Right lobe of liver (tissue), 6 donors: ENCODE measurements at places on chromosomes 12 and 14. TPM values are rescaled to one million over a fixed set of nuclear protein-coding genes. Genes with fewer than 3 reads are reported as not detected.

Gene MDGA2
- not detected for total RNA-seq

Gene DBX2
- total RNA-seq: not detected

Gene TAS2R9
- total RNA-seq: not detected

Gene SYNE3
- 4.2 TPM for total RNA-seq

Gene TAS2R20
- total RNA-seq: 3.0 TPM

Gene PLCZ1
- total RNA-seq: not detected

Gene AVPR1A
- total RNA-seq: 49.3 TPM

Gene TPH2
- not detected for total RNA-seq

Gene RDH12
- total RNA-seq: 2.4 TPM

Gene KRT80
- 0.10 TPM for total RNA-seq

Gene YAF2
- 22.3 TPM for total RNA-seq

Gene STAC3
- total RNA-seq: 0.98 TPM

Gene PIANP
- total RNA-seq: not detected

Gene ACTR6
- total RNA-seq: 13.3 TPM

Gene KERA
- not detected for total RNA-seq

Gene CACNA1C
- 0.74 TPM for total RNA-seq

Gene MYF6
- not detected for total RNA-seq

Gene NOS1
- total RNA-seq: 0.12 TPM

Gene KRT83
- not detected for total RNA-seq

Gene SLC39A5
- 209 TPM for total RNA-seq

Gene CYP46A1
- 0.06 TPM for total RNA-seq

Gene KCNJ8
- total RNA-seq: 27.7 TPM

Gene RIMBP2
- total RNA-seq: not detected

Gene HELB
- 3.0 TPM for total RNA-seq

Gene FAM90A1
- total RNA-seq: not detected

Gene MORN3
- 0.09 TPM for total RNA-seq

Gene AQP2
- total RNA-seq: not detected

Gene SDR9C7
- not detected for total RNA-seq

Gene CPNE6
- 0.40 TPM for total RNA-seq

Gene PDE3A
- 1.3 TPM for total RNA-seq
